ENCODE measurements at places on chromosomes 16 and 17.
A peak's percentile ranks its signal among the peaks of the same experiment; 100 is the strongest.

- DNase-seq: no peak
These were observed 56.2 kb downstream of the CCDC57 start for GRCh38 chr17:82156284-82156925.

GRCh38 chr17:30379303-30379902 is 676 bp downstream of the CPD start:
- peak; percentile 37 for DNase-seq

GRCh38 chr16:75252946-75253911 is 1.8 kb upstream of the BCAR1 start:
- DNase-seq: peak; percentile 76

GRCh38 chr17:14323522-14323981 is 22.7 kb downstream of the HS3ST3B1 start:
- DNase-seq: no peak

- DNase-seq: no peak
These were observed 107.3 kb downstream of the CMIP start for GRCh38 chr16:81551821-81552304.

DNA sequence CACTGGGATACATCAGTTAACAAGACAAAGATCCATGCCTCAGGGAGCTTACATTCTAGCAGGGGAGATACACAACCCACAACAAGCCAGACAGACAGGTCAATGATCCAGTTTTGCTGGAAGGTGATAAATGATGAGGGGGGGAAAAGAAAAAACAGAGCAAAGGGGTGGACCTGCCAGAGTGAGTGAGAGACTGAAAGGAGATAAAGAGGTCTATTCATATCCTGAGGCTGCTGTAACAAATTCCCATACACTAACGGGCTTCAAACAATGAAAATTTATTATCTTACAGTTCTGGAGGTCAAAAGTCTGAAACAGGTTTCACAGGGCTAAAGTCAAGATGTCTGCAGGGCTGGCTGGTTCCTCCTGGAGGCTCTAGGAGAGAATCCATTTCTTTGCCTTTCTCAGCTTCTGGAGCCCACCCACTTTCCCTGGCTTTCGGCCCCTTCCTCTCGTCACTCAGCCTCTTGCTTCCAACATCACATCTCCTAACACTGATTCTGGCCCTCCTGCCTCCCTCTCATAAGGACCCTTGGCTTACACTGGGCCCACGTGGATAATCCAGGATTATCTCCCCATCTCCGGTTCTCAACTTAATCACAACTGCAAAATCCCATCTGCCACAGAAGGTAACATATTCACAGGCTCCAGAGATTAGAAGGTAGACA is 81.5 kb downstream of the GAS7 start:
- DNase-seq: no peak

DNA sequence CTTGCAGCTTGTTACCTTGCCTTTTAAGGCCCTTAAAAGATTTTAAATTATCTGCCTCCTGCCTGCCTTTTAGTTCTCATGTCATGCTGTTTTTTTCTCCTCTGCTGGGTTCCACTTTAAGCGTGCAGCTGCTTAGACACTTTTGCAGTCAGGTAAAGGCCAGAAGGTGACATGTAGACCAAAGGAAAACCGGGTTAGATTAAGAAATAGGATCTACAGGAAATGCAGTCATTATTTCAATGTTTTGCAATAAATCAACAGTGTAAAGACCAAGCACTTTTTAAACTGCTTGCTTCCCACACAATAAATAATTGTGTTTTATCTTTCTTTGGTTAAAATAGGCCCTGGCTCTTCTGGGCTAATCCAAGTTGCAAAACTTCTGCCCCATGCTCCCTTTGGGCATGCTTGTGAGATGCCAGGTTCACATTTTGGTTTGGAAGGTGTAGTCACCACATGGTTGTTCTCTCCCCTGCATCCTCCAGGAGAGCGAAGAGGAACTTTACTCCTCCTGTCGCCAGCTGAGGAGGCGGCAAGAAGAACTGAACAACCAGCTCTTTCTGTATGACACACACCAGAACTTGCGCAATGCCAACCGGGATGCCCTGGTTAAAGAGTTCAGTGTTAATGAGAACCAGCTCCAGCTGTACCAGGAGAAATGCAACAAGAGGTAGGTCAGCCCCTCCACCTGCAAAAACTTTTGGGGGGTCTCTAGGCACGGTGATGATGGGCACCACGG is 54.9 kb downstream of the SDR42E1 start:
- DNase-seq: peak; percentile 55

DNA sequence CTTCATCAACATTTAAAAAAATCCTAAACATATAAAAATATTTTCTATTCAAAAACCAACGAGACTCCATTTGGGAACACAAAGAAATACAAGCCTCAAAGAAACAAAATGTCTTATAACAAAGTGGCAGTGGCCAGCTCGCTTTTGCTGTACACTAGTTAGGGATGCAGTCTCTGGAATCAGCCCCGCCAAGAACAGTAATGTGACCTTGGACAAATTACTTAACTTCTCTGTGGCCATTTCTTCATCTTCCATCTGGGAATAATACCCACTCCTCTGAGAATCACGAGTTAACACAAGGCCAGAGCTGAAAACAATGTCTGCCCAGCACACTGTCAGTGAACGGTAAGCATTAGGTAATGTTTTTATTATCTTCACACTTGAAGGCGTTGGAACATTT is 5.6 kb downstream of the STAT5B start:
- no peak for DNase-seq

- peak; percentile 15 for DNase-seq
These were observed 439.0 kb upstream of the ASIC2 start for GRCh38 chr17:33732116-33732515.

DNA sequence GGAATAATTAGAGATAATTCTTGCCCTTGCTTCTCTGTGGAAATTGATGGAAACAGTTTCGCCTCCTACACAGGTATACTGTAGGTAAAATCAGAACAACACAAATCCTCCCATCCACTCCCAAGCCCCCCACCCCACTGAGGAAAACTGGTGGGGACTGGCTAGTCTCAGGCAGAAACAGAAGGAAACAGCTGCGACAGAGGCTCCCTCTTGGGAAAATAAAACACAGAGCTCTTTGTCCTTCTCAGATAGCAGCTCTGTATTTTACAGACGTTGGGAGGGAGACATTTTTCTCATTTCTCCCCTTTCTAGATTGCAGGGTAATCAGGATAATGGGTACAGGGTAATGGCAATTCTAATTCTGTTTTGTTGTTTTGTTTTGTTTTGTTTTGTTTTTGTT is 1.1 kb downstream of the SLFN13 start:
- DNase-seq: no peak

GRCh38 chr17:70968302-70968701 is 799.0 kb downstream of the KCNJ2 start:
- DNase-seq: no peak

DNA sequence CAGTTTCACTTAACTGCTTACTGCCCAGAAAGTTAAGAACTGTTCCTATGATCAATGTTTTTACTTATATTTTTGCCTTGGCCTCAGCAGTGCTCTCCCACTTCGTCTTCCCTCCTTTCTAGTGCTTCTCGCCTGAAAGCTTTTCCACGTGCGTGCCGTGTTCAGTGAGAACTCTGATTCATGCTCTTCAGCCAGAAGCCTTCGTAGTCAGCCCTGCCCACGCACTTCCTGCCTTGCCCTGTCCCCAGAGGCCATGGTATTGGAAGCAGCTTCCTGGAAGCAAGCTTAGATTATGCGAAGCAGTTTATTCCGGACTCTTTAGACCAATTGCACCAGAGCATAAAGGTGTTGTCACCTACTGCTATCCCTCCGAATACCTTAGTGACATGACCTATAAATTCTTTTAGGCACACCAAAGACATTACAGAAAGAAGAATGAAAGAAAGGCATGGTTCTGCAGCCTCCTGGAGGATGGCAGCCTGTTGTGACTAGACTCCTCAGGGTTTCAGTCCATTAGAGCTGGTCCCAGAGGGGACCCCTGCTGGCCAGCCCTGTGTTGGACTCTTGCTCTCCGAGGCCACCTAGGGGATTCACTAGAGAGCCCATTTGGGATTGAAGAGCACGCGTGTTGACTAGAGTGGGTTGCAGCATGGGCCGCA is 105.2 kb downstream of the RPTOR start:
- peak; percentile 93 for DNase-seq

Data from GM03348 (cell line).